Mesothelial cell of epicardium (in vitro differentiated cells): ENCODE measurements at places on chromosomes 4 and X.

DNA sequence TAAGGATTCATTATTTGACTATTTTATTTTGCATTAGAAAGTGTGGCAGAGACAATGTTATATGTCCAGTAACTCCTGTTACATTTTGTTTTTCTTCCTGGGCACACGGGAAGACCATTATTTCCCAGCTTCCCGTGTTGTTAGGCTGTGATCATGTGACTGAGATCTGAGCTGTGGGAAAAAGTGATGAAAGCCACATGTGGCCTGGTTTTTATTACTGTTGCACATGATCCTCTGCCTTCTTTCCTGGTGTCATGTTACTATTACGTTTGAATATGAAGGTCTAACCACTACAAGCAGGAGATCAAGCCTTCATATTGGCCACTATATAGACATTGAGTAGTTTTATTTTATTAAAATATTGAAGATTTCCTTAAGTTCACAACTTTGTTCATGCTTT is 28.2 kb upstream of the MID1 start:
- DNase-seq, result no peak

- no peak for DNase-seq
These were observed 491.9 kb downstream of the MID1IP1 start for GRCh38 chrX:39293203-39293602.

- no peak for DNase-seq
These were observed 374.3 kb downstream of the PCDH7 start for GRCh38 chr4:31094474-31094873.

DNA sequence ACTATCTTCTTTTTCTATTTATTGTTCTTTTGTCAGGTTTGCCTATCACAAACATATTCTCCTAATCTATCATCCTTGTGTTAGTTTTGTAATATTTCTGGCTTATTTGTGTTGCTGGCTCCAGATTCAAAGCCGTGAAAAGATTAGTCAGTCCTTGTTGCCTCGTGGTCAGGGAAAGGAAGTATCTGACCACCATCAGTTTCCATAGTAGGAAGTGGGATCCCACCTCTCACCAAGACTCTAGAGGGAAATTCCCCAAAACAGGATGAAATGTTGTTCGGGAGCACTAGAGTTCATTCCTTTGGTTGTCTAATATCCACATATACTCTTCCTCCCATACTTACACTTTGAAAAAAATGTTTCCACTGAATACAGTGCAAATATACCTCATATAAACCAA is 131.0 kb upstream of the HUWE1 start:
- DNase-seq, result no peak

DNA sequence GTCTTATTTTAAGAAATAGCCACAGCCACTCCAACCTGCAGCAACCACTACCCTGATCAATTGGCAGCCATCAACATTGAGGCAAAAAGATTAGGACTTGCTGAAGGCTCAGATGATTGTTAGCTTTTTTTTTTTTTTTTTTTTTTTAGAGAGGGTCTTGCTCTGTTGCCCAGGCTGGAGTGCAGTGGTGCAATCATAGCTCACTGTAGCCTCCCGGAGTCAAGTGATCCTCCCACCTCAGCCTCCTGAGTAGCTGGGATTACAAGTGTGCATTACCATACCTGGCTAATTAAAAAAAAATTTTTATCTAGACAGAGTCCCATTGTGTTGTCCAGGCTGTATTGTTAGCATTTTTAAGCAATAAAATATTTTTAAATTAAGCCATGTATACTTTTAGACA is 26.5 kb downstream of the RHOH start:
- DNase-seq, result no peak

GRCh38 chr4:78018271-78019049 is 38.7 kb upstream of the FRAS1 start:
- no peak for DNase-seq

- no peak for DNase-seq
These were observed 361.8 kb downstream of the PPP3CA start for GRCh38 chr4:100985576-100985975.

DNA sequence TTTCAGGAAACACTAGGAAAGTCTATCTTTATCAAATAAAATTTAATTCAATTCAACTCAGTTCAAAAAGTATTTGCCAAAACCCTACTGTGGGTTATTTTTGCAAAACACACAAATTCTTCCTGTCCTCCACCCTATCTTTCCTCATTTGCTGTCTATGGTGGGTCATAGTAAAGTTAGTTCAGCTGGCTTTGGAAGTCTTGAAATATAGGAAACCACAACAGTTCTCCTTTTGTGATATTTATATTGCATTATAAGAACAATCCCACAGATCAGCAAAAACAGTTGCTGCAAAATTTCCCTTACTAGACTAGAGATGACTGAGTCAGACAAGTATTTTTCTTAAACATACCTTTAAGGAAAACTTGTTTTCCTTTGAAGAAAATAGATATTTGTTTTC is 22.2 kb downstream of the CYBB start:
- DNase-seq, result no peak

- no peak for DNase-seq
These were observed 64.5 kb downstream of the ANXA3 start for GRCh38 chr4:78616046-78616498.

GRCh38 chrX:39753293-39753996 is 344.3 kb downstream of the BCOR start:
- DNase-seq, result no peak

DNA sequence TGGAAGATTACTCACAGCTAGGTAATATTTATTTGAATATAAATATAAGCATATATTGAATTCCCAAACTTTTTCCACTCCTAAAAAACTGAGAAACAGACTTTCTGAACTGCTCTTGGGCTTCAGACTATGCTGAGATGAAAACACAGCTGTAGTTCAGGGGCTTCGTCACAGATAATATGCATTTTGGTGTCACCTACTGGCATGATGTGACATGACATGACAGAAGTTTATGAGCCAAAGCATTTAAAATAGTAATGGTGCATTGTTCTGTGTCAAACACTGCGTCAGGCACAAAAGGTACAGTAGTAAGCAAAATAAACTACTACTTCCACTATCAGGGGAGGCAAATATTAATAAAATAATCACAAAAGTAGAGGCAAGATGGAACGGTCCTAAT is 171.3 kb downstream of the BTC start:
- DNase-seq, result no peak

DNA sequence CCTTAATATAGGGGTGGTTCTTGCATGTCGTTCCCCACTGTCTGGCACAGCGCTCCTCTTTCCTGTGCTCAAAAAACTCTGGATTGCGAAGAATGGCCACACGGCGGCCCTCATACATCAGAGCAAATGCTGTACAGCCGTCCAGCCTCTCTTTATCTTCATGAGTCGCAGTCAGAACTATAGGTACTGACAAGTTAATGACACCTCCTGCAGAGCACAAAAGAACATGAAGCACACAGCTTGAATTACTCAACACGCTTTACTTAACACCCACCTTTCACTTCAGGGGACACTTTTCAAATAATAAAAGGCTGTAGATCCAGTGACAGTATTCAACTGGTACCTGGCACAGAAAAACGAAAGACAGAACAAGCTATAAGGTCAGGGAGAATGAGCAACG is 65.3 kb downstream of the PAPSS1 start:
- no peak for DNase-seq

GRCh38 chr4:105050896-105051295 is 95.8 kb upstream of the TET2 start:
- no peak for DNase-seq

DNA sequence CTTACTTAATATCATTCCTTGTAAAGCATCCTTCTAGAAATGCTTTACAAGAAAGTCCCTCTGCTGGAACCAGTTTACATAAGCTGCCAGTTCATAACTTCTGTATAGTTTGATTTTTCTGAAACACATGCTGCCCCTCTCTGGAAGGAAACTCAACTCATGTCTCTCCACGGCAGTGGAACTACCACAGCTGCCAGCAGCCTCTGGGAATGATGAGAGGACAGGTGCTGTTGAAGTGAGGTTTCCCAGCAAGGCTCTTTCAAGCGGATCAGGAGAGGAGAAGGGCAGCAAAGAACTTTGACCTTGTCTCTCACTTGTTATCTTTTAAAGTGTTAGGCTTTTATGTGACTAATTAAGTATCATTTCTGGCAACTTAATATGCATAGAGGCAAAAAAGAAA is 7.3 kb downstream of the GRPR start:
- no peak for DNase-seq
